Thoracic aorta (tissue), 2 donors: ENCODE measurements at places on chromosomes 1 and 21. TPM values are rescaled to one million over a fixed set of nuclear protein-coding genes. Genes with fewer than 3 reads are reported as not detected.

- no peak overlapping the region for H3K27ac ChIP-seq
- no peak overlapping the region for H3K4me3 ChIP-seq
- no peaks in the 10 kb centered on the region for H3K4me1 ChIP-seq
- no peak for DNase-seq
Measured at GRCh38 chr21:46500224-46500861, 41.7 kb downstream of the DIP2A start.

GRCh38 chr1:184027826-184028695, 9.5 kb downstream of the COLGALT2 start:
- H3K27ac ChIP-seq = no peak overlapping the region
- H3K36me3 ChIP-seq = no peaks in the 10 kb centered on the region
- no peak for DNase-seq
- H3K4me3 ChIP-seq = no peak overlapping the region
- H3K27me3 ChIP-seq = peaks cover 5% of the 10 kb centered on the region

GRCh38 chr1:88698140-88698539, 14.1 kb downstream of the PKN2 start:
- H3K27me3 ChIP-seq = no peaks in the 10 kb centered on the region
- no peak overlapping the region for H3K27ac ChIP-seq
- peaks cover 13% of the 10 kb centered on the region for H3K4me1 ChIP-seq

- peaks cover 19% of the 10 kb centered on the region for H3K4me1 ChIP-seq
Measured at GRCh38 chr1:113812661-113813135, 422 bp upstream of the RSBN1 start.

- H3K4me3 ChIP-seq = no peak overlapping the region
- no peaks in the 10 kb centered on the region for H3K4me1 ChIP-seq
- peaks cover 60% of the 10 kb centered on the region for H3K36me3 ChIP-seq
Measured at GRCh38 chr1:203702130-203702577, 62.8 kb upstream of the LAX1 start.

- H3K27me3 ChIP-seq = no peaks in the 10 kb centered on the region
- no peak for DNase-seq
- peak overlapping the region; percentile 45 for H3K27ac ChIP-seq
- no peaks in the 10 kb centered on the region for H3K36me3 ChIP-seq
- H3K4me3 ChIP-seq = no peak overlapping the region
- peaks cover 44% of the 10 kb centered on the region for H3K4me1 ChIP-seq
Measured at GRCh38 chr1:231407547-231408396, 14.3 kb downstream of the EGLN1 start.

DNA sequence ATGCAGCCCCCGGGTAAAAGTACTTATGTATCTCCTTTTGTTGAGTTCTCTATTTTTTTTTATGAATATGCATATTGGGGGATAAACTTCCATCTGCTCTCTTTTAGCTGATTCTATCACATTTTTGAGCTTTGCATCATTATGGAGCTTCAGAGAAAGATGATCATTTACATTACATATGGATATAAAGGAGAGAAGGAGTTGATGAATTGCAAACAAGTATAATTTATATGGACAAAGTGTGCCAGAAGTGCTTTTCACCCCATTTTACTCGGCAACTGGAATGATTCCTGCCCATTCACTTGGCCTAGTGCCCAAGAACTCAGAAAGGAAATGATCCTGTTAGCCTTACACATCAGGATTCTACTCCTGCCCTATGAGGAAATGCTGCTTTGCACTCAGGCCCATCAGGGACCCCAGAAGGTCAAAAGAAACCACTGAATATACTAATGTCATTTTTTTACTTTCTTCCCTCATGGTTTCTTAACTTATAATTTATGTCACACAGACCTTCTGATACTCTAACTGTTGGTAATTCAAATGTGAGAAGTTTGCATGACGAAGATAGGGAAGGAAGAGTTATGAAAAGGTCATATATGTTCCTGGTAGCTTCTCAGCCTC, 65.6 kb downstream of the SAMSN1 start:
- no peak overlapping the region for H3K27ac ChIP-seq
- H3K27me3 ChIP-seq = no peaks in the 10 kb centered on the region
- H3K4me1 ChIP-seq = no peaks in the 10 kb centered on the region
- H3K4me3 ChIP-seq = no peak overlapping the region

DNA sequence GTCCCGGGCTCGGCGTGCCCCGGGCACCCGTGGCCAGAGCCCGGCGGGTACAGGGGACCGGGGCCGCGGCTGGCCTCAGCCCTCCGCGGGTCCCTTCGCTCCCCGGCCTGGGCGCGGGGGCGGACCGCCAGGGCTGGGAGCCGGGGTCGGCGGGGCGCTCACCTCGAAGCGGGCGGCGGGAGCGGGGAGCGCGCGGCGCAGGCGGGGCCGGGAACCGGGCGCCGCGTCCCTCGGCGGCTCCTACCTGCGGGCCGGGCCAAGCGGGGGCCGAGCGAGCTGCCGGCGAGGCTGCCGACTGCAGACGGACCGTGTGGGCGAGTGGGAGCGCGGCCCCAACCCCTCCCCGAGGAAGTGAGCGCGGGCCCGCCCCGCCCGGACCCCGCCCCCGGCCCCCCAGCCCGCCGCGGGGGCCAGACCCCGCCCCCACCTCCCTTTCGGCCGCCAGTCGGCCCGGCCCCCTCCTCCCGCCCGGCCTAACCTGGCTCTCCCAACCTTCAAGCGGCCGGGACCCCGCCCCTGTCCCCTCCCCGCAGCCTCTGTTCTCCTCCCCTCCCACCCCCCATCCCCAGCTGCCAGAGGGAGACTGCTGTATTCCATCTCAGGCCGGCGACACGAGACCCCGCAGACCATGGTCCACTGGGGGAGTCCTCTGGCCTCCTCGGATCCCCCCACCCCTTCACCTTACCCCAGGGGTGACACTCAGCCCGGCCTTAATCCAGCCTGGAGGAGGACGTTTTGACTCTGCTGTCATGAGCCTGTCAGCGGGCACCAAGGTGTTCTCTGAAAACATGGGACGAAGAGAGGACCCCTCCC, at the start of gene FHL3:
Gene FHL3 (minus strand): TSS at position 320 of the 813 bp plus-strand sequence. CDS start 6,102 bp downstream, outside the sequence.
- H3K27me3 ChIP-seq = no peaks in the 10 kb centered on the region
- DNase-seq = no peak
- H3K4me1 ChIP-seq = peaks cover 32% of the 10 kb centered on the region

GRCh38 chr1:60111716-60112115, 38.1 kb upstream of the C1orf87 start:
- H3K27me3 ChIP-seq = no peaks in the 10 kb centered on the region
- DNase-seq = no peak
- H3K4me3 ChIP-seq = no peak overlapping the region
- H3K36me3 ChIP-seq = no peaks in the 10 kb centered on the region
- no peaks in the 10 kb centered on the region for H3K4me1 ChIP-seq

Gene CR1
- 17.4 TPM for total RNA-seq

Gene RNU1-1
- total RNA-seq = under 0.01 TPM

Gene TNNT2
- not detected for total RNA-seq

Gene FOXD2
- total RNA-seq = 4.9 TPM

Gene MTARC1
- 3.7 TPM for total RNA-seq

Gene LAMTOR2
- total RNA-seq = 26.4 TPM
